ENCODE measurements at places on chromosomes 3 and 15.

- peak; percentile 96 for DNase-seq
Observed at GRCh38 chr3:9976721-9977709, 9.6 kb downstream of the EMC3 start.

DNA sequence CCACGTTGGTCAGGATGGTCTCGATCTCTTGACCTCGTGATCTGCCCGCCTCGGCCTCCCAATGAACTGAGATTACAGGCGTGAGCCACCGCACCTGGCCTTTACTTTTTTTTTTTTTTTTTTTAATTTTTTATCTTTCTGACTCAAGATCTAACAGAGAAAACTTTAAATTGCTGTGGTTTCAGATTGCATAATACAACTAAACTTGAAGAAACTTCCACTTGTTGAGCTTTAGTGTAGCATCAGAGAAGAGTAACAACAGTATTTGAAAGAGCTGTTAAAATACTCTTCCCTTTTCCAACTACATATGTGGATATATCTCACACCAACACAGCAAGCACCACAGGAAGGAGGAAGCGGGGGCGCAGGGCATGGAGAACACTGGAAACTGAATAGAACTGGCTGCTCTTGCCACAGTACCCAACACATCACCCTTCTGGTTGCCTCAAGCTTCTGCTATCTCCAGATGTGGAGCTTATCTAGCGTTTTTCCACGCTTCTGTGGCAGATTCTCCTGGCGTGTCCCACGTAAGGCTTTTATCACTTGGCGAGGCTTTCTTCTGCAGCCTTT, 45.4 kb downstream of the MAP6D1 start:
- DNase-seq: no peak

GRCh38 chr15:65629548-65629947, 7.8 kb downstream of the SLC24A1 start:
- DNase-seq: no peak

DNA sequence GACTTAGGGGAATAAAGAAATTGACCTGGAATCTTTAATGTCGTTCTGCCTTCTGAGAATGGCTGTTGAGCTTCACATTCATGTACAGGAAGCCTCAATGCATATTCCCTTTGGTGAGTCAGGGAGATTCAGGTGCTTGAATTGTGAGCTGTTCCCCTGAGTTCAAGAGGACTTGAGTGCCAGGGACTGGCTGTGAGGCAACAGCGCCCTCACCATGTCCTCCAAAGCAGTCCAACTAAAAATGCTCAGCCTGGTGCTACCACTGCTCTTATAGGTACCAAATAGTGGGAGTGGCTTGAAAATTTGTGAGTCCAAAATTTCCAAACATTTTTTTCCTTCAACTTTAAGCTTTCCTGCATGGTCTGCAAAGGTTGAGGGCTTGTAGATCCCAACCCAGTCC, 54.1 kb downstream of the LEO1 start:
- DNase-seq: peak; percentile 73

GRCh38 chr3:1971780-1972179, 126.9 kb upstream of the CNTN4 start:
- DNase-seq: no peak

DNA sequence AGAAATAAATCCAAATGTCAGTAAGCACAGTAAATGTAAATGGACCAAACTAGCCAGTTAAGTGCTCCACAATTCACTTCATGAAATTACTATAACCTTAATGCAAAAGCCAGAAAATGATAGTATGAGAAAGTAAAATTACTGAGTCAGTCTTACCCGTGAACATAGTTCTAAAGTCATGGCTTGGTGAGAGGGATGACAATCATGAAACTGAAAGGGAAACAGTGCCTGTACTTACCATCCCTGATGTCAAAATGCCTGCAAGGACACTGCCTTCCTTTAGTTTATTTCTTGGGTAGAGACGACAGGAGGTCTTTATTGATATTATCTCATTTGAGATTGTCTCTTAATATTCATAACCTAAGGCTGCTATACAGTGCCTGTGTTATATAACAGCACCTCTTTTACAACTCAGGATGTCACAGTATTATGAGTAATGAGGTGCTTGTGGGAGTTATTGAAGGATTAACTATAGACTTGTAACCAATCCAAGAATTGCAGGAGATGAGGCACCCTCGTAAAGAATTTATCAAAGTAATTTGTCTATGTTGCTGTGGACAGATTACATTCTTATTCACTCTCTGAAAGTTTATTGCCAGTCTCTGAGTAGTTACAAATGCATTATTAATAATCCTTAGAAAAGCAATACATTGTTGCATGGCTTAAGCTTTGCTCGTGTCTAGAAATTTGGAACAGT, 142.9 kb upstream of the BFSP2 start:
- DNase-seq: no peak

- no peak for DNase-seq
Observed at GRCh38 chr3:134927599-134927998, 132.5 kb downstream of the EPHB1 start.

DNA sequence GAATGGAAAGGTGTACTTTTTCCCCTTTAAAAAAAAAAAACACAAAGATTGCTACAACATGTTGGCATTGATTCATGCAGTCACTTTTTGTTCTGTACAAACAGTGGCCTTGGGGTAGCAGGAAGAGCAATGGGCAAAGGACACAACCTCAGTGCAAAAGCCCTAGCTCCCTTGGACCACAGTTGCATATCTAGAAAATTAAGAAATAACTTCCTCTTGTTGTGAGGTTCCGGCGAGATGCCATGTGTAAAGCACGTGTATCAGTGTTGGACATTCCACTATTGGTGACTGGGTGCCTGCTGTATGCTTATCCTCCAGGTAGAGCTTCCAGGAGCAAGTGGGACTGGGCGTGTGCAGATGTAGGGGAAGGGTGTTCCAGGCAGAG, 164.5 kb downstream of the THSD4 start:
- no peak for DNase-seq

GRCh38 chr3:61997101-61997500, 376.2 kb downstream of the FEZF2 start:
- DNase-seq: no peak

DNA sequence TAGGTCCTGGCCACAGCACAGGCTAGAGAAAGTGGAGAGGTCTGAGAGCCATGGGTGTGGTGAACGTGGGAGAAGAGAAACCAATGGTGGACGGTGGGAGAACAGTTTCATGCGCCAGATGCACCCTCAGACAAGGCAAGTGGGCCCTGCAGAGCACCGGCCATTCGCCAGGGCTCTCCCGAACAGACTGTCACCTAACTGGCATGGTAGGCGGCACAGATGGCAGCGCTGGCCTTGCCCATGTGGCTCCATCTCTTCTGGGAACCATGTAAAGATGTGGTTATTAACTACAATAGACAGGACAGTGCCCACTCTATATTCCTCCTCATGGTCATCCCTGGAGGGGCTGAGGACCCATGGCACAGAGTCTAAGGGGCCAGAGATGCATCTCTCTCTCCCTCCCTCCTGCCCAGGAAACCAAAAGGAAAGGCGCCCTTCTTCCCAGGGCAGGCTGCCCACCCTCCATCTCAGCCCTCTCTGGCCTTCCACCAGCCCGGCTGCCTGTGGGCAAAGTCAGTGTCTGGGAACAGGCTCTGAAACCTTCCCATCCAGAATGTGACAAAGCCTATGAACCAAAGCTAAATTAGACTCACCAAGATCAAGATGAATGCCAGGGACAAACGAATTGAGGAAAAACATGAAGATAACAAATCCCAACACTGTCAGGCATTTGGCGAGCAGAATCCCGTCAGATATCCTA, 147.8 kb downstream of the OCA2 start:
- no peak for DNase-seq

- DNase-seq: no peak
Observed at GRCh38 chr3:9934993-9935392, 1.4 kb downstream of the CRELD1 start.

GRCh38 chr3:186826410-186826975, 16.0 kb upstream of the ADIPOQ start:
- no peak for DNase-seq

DNA sequence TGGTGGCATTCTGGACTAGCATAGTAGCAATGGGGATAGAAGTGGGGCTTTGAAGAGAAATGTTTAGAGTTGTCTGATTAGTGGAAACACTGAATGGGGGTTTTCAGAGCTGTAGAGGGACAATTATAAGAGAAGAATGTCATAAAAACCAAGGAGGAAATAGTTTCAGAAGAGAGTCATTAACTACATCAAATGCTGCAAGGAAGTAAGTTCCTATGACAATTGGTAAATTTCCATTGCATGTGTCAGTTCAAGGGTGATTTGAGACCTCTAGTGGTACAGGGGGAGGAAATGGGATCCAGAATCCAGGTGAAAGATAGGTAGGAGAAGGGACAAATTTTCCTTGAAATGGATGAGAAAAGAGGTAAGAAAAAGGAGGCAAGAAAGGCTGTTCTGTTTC, 68.3 kb upstream of the TBC1D5 start:
- DNase-seq: peak; percentile 10

- no peak for DNase-seq
Observed at GRCh38 chr3:115548611-115549010, 74.7 kb upstream of the GAP43 start.

DNA sequence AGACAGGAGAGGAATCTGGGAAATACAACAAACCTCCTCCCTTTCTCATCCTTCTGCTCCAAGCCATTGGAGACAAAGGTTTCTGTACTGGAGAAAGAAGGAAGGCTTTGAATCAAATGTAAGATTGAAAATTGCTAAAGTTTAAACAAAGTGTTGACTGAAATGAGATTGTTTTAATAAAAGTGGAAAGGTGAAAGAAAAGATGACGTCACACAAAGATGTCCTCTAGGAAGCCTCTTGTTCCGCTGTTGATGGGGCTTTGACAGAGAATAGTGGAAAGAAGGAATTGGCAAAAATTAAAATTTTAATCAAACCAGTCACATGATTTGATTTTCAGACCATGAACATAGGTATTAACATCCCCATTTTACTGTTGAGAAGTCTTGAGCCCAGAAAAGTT, 967.6 kb downstream of the NAALADL2 start:
- no peak for DNase-seq
